ENCODE measurements at places on chromosomes 7 and 10.

DNA sequence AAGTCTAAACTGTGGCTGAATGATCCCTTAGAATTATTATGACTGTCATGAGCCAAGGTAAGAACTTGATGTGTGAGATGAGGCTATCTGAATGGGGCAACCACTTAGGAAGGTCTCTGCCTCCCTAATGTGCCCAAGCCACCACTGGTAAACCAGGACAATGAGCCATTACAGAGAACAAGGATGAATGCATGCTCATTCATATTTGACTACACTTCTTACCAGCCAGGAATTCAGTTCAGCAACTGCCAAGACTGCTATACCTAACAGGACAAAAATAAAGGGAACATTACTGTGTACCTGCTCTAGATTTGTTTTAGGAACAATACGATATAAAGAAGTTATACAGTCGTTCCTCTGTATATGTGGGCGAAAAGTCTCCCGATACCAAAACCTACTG is 23.0 kb downstream of the MPP7 start:
- DNase-seq, result no peak

DNA sequence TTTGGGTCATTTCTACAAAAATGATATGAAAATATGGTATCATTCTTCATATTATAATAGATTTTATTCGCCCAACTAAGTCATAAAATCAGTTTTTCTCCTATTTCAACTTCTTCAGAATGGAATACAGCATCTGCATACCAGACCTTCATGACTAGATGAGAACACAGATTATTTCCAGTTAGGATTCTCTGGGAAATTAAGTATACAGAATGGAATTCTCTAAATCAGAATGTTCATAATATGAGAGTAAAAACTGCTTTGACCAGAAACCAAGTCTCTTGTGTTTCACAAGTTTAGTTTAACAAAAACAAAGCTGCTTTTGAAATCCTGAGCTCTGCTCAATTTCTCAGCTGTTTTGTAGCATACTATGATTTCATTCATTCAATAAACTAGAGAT is 160.3 kb upstream of the SEMA3A start:
- DNase-seq, result no peak

GRCh38 chr7:88092676-88092999 is 127.2 kb downstream of the SRI start:
- no peak for DNase-seq

DNA sequence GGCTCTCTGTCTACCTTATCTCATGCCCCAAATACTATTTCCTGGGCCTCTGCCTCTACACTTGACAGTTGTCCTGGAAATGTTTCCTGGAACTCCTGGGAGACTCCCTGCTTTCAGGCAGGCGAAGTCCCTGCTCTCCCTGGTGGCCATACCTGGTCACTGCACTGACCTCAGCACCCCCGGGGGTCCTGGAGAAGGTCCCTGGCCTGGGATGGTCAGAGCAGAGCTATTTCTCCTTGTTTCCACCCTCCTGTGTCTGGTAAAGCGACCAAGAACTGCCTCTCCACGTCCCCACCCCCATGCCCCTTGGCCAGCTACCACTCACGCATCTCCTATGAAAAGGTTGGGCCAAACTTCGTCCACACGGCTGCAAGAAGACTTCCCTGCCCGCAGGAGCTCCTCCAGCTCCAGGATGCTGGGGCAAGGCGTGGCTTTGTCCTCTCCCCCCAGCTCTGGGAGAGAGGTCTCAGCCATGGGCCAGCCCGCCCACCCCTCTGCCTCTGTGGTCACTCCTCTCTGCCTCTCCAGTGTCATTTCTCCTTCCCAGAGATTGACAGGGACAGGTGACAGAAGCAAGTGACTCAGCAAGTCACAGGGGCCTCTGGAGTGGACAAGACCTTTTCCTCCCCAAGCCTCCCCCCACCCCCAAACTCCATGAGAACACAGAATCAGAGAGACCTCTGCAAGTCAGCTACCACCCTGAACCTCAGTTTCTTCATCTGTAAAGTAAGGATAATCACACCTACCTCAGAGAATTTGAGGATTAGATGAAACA is 2.6 kb upstream of the SAMD8 start:
- no peak for DNase-seq

DNA sequence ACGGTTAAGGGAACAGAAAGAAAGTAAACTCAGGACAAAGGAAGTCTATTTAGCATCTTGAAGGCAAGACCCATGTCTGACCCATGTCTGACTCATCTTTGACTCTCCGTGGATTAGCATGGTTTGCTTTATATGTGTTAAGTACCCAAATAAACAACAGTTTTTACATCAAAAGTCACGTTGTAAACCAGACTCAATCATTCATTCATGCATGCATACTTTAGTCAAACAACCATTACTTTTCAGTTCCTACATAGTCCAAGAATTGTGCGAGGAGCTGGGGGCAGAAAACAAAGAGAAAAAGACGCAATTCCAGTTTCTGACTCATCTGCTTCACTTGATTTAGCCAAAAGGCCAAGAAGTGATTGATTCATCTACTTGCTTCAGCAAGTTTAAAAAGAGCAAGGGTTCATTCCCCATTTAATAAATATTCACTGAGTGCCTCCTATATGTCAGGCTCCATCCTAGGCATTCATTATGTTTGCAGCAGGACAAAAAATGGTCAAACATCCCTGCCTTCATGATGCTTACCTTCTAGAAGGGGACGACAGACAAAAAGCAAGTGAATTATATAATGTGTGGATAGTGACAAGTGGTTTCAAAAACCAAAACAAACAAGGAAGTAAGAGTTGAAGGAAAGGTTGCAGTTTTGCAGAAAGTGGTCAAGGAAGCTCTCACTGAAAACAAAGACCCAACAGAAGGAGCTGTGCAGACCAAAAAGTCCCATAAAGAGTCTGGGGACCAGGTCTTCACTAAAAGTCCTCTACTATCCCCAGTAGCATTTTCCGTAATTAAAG is 116.2 kb downstream of the FAM107B start:
- no peak for DNase-seq

GRCh38 chr10:120456626-120457430 is at the start of gene PLPP4:
Gene PLPP4 (plus strand): TSS chr10:120457227. CDS start chr10:120457306, 79 bp downstream.
- DNase-seq, result no peak

Data from activated T-cell treated with anti-CD3 and anti-CD28 coated beads for 1 hour (primary cell).